Activated naive CD8-positive, alpha-beta T cell treated with anti-CD3 and anti-CD28 coated beads, Interleukin-2, amount 50 U/mL, for 24 hours (primary cell): ENCODE measurements at places on chromosomes 12 and 14.

GRCh38 chr12:129190827-129191226 is 337.5 kb downstream of the GLT1D1 start:
- H3K4me3 ChIP-seq = no peak overlapping the region
- no peak overlapping the region for H3K27ac ChIP-seq
- no peaks in the 10 kb centered on the region for H3K36me3 ChIP-seq
- DNase-seq = no peak

- H3K27ac ChIP-seq = no peak overlapping the region
- no peaks in the 10 kb centered on the region for H3K36me3 ChIP-seq
- no peaks in the 10 kb centered on the region for H3K27me3 ChIP-seq
- H3K4me1 ChIP-seq = no peaks in the 10 kb centered on the region
- no peak for DNase-seq
These were observed 558.5 kb downstream of the TMTC2 start for GRCh38 chr12:83245156-83245555.

GRCh38 chr14:103503296-103503695 is 19.3 kb downstream of the CKB start:
- no peak overlapping the region for H3K4me3 ChIP-seq
- H3K36me3 ChIP-seq = peaks cover 44% of the 10 kb centered on the region
- no peak for DNase-seq
- H3K27ac ChIP-seq = no peak overlapping the region
- H3K4me1 ChIP-seq = no peaks in the 10 kb centered on the region

GRCh38 chr12:77104792-77105191 is 39.4 kb upstream of the E2F7 start:
- no peaks in the 10 kb centered on the region for H3K4me1 ChIP-seq
- H3K27me3 ChIP-seq = no peaks in the 10 kb centered on the region
- H3K4me3 ChIP-seq = no peak overlapping the region
- DNase-seq = no peak
- H3K36me3 ChIP-seq = no peaks in the 10 kb centered on the region
- H3K27ac ChIP-seq = no peak overlapping the region

- H3K4me1 ChIP-seq = no peaks in the 10 kb centered on the region
- no peak for DNase-seq
- no peak within 1 kb of the TSS for H3K4me3 ChIP-seq
- H3K27ac ChIP-seq = no peak within 1 kb of the TSS
- no peaks in the 10 kb centered on the region for H3K36me3 ChIP-seq
These were observed at the start of gene TAS2R8 for GRCh38 chr12:10807186-10807585. TAS2R8 (minus strand) TSS chr12:10807286; CDS start chr12:10806980, 306 bp downstream.

- no peaks in the 10 kb centered on the region for H3K4me1 ChIP-seq
- DNase-seq = no peak
- no peak overlapping the region for H3K27ac ChIP-seq
- no peaks in the 10 kb centered on the region for H3K36me3 ChIP-seq
- H3K4me3 ChIP-seq = no peak overlapping the region
These were observed 46.1 kb upstream of the OTOGL start for GRCh38 chr12:80053051-80053790.

DNA sequence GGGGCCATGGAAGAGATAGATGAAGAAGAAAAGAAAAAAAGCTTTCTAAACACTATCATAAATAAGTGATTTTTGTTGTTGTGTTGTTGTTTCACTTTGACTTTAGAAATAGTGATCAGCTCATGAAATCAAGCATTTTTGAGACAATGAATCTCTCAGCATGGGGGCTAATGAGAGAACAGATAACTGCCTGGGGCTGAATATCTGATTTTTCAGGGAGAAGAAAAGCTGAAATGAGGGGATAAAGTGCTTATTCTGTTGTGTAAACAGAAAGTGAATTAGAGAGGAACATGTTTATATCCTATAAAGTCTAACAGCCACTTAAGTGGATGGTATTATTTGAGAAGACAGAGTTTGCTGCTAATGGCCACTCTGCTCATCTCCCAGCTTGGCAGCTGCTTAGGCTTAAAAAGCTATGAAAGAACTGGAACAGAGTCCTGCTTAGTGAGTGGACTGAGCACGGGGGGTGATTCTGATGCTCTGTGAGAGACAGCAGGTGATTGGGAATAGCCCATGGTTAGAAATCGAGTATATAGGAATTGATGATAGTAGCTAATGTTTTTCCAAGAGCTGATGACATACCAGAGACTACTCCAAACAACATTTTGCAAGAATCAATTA is 646.1 kb upstream of the TMEM132C start:
- H3K27ac ChIP-seq = no peak overlapping the region
- no peaks in the 10 kb centered on the region for H3K4me1 ChIP-seq
- no peaks in the 10 kb centered on the region for H3K27me3 ChIP-seq
- no peaks in the 10 kb centered on the region for H3K36me3 ChIP-seq
- no peak for DNase-seq
- no peak overlapping the region for H3K4me3 ChIP-seq

GRCh38 chr14:68502230-68502629 is 290.6 kb downstream of the ZFP36L1 start:
- no peak overlapping the region for H3K4me3 ChIP-seq
- no peaks in the 10 kb centered on the region for H3K36me3 ChIP-seq
- no peaks in the 10 kb centered on the region for H3K27me3 ChIP-seq
- H3K27ac ChIP-seq = no peak overlapping the region
- no peak for DNase-seq
- H3K4me1 ChIP-seq = peaks cover 57% of the 10 kb centered on the region

GRCh38 chr12:46107591-46107990 is 117.2 kb upstream of the SCAF11 start:
- no peak for DNase-seq
- H3K36me3 ChIP-seq = peaks cover 2% of the 10 kb centered on the region
- peaks cover 3% of the 10 kb centered on the region for H3K27me3 ChIP-seq
- H3K27ac ChIP-seq = no peak overlapping the region
- H3K4me3 ChIP-seq = no peak overlapping the region

DNA sequence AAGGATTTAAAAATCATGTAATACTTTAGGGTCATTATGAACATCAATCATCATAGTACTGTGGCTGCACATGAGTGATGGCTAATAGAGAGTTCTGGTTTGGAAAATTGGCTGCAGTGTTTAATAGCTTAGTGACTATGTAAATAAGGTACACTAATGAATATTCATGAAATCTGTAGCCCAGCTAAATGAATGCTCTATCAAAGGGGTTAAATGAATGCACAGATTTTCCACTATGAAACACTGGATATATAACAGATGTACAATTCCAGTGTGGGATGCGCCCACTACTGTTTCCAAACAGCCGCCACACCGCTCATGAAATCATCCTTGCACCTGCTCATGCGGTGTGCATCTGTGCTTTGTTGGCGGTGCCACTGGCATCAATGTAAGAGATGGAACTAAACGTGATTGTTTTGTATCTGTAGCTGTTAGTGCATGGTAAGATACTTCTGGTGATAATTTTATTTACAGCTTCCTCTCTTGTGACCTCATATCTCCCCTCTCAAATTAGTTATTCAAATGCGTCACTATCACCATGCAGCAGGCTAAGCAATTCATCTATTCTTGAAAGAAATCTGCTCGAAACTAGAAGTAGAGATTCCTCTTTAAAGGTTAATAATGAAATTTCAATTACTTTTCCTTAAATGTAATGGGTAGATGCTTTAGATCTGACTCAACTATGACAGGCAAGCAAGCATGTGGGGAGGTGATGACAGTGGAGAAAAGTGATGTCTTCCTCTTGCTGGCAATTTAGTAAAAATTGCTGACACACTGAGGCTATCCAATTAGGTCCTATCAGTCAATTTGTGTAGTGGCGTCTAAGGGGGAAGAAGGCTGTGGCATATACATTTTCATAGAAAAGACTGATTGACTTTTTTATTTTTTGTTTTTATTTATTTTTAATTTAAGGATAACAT is 433.6 kb downstream of the AEBP2 start:
- no peak for DNase-seq
- H3K4me1 ChIP-seq = peaks cover 19% of the 10 kb centered on the region
- H3K36me3 ChIP-seq = no peaks in the 10 kb centered on the region
- H3K27ac ChIP-seq = no peak overlapping the region
- no peak overlapping the region for H3K4me3 ChIP-seq
- peaks cover 5% of the 10 kb centered on the region for H3K27me3 ChIP-seq

GRCh38 chr12:50916292-50916691 is 36.1 kb upstream of the HIGD1C start:
- no peak overlapping the region for H3K4me3 ChIP-seq
- no peak for DNase-seq
- no peak overlapping the region for H3K27ac ChIP-seq
- peaks cover 16% of the 10 kb centered on the region for H3K4me1 ChIP-seq
- H3K27me3 ChIP-seq = no peaks in the 10 kb centered on the region

DNA sequence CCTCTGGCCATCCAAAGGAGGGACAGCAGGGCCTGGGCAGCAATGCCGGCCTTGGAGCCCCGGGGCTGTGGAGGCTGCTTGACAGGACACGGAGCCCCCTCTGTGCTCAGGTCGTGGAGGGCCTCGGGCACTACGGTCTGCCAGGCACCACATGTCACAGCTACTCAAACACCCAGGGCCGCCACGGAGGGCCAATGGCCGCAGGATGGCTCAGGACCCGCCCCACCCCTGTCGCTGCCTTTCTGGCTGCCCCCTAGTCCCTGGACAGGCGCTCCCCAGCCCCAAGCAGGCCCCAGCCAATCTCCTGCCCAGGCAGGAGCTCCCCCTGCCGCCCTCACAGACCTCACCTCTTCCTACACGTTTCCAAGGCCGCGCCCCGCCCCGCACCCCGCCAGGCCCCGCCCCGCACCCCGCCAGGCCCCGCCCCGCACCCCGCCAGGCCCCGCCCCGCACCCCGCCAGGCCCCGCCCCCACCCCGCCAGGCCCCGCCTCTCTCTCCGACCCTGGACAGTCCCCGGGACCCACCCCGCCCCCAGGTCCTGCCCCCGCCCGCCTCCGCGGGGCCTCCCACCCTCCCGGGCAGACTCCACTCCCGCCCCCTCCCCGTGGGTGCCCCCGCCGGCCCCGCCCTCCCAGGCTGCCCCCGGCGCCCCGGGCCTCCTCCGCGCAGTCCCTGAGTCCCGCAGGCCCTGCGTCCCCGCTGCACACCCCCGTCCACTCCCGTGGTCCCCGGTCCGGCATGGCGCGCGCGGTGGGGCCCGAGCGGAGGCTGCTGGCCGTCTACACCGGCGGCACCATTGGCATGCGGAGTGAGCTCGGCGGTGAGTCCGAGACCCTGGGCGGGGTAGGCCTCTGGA is at the start of gene ASPG:
ASPG (plus strand) TSS at position 669 of the 857 bp plus-strand sequence; CDS start at position 740, 71 bp downstream.
- H3K27ac ChIP-seq = no peak within 1 kb of the TSS
- H3K27me3 ChIP-seq = peaks cover 13% of the 10 kb centered on the region
- H3K4me3 ChIP-seq = no peak within 1 kb of the TSS
- DNase-seq = no peak
- H3K36me3 ChIP-seq = no peaks in the 10 kb centered on the region

- H3K4me3 ChIP-seq = no peak overlapping the region
- H3K27me3 ChIP-seq = peaks cover 1% of the 10 kb centered on the region
- DNase-seq = no peak
- H3K36me3 ChIP-seq = no peaks in the 10 kb centered on the region
These were observed 436.7 kb downstream of the DAD1 start for GRCh38 chr14:22152161-22152870.
